Right hindlimb (tissue), 1 donor: ENCODE measurements at places on chromosomes 16 and 17.

DNA sequence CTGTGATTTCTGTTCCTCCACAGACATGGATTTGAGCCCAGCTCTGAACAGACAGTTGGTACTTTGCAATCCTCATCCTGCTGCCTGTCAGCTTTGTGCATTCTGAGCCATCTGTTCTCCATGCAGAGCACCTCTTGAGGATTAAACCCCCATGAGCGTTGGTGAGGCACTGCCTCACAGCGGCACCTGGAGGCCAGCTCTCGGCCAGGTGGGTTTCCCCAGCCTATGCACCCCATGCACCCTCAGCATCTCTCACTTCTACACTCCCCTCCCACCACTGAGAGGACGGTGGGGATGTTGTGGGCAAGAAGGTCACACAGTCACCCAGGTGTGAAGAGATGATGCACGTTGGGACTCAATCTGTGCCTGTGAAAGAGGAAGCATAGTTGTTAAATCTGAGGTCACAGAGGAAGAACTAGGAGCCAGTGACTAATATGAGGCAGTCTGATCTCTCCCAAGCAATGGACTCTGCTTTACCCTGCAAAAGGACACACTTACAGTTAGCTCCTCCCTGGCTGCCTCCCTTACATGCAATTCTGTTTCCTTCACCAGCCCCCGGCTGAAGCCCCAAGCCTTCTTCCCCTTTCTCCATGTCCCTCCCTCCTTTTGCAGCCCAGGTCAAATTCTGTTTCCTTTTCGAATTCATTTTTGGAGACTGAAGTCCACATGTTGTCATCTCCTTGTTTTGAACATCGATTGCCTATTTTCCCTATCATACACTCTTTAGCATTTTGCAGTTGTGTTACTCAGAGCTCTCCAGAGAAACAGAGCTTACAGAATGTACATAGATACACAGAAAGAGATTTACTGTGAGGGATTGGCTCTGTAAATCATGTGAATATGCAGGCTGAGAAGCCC is 58.5 kb downstream of the HS3ST3B1 start:
- no peak for DNase-seq

GRCh38 chr17:46191322-46192188 is 1.7 kb downstream of the KANSL1 start:
- DNase-seq = peak; percentile 51

GRCh38 chr16:89113661-89114060 is 20.0 kb downstream of the ACSF3 start:
- DNase-seq = no peak

DNA sequence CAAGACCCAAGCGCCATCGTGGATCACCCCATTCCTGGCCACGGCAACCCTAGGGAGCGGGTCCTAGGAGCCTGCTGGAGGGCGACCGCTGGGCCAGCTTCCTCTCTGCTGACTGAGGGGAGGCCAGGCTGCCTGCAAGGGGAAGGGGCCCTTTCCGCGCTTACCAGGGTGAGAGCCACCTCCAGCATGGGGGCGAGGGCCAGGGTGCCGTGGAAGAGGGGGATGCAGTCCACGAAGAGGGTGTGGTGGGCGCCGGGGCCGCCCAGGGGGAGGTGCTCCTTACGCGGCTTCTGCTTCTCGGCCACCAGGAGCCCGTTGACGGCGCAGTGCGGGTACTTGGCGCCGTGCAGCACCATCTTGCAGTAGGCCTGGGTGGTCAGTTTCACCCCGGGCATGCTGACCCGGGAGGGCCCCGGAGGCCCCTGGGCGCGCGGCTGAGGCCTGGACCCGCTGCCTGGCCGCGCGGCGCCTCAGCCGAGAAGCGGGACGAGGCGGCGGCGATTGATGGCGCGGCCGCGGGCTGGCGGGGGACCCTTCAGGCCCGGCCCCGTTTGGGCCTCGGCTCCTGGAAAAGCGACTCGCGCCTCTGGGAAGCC is 345 bp downstream of the EMC8 start:
- peak; percentile 50 for DNase-seq

GRCh38 chr16:10231563-10231962 is 49.3 kb upstream of the GRIN2A start:
- DNase-seq = no peak

GRCh38 chr17:28579526-28579925 is 2.8 kb upstream of the ALDOC start:
- no peak for DNase-seq

GRCh38 chr17:29007860-29008455 is 2.1 kb upstream of the SEZ6 start:
- no peak for DNase-seq

DNA sequence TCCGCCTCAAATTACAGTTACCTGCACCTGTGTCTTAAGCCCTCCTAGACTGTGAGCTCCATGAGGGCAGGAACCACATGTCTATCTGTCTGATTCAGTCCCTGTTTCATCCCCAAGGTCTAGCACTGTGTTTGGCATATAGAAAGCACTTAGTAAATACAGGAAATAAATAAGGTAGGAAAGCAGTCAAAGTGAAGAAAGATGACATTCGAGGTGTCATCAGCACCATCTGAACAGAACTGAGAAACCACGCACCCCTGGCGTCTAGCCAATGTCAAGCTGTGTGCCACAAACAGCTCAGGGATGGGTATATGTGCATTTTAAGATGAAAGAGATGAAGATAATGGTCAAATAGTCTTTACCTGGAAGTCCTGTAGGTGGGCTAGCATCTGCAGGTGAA is 79.6 kb upstream of the ATP2A3 start:
- no peak for DNase-seq

DNA sequence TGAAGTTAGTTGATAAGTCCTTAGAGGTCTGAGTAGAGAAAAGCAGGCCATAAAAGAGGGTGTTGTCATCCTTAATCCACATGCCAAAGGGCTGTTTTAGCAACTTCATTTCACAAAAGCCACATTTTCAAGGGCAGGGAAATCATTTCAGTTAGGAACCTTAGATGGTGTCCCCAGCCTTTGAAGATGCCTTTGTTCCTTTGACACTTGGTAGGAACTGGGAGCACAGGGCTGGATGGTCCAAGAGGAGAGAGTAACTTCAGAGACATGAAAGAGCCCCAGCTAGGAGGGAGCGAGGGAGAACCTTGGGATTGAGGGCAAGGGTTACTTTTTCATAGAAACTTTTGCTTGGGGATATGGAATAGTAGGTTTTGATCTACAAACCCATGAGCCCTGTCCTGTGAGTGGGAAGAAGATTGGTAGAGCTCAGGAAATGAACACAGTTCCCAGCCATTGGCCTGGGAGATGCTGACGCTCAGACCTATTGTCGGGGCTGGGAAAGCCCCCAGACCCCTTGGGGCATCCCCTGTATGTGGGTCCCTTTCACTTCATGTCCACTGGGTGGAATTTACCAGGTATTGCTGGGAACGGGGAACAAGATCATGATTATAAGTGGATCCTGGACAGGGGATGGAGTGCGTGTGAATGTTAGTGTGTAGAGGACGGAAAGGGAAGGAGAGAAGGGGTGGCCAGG is 18.9 kb downstream of the MSI2 start:
- DNase-seq = no peak

- no peak for DNase-seq
Measured at GRCh38 chr17:47980541-47980940, 9.6 kb downstream of the CDK5RAP3 start.

DNA sequence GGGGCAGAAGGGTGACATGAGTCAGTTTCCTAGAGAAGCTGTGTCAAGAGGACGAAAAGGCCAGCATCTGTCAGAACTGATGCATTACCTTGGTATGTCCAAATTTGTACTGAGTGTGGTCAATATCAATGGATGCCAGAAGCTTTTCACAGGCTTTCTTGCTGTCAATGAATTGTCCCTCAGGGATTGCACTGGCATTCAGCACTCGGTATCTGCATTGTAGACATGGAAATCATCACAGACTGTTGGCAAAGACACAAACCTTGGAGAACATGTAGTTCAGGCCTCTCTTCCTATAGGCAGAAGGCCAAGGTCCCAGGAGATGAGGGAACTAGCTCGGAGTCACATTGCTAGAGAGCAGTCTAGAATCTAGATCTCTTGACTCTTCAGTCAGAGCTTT is 16.6 kb downstream of the MYH3 start:
- no peak for DNase-seq

DNA sequence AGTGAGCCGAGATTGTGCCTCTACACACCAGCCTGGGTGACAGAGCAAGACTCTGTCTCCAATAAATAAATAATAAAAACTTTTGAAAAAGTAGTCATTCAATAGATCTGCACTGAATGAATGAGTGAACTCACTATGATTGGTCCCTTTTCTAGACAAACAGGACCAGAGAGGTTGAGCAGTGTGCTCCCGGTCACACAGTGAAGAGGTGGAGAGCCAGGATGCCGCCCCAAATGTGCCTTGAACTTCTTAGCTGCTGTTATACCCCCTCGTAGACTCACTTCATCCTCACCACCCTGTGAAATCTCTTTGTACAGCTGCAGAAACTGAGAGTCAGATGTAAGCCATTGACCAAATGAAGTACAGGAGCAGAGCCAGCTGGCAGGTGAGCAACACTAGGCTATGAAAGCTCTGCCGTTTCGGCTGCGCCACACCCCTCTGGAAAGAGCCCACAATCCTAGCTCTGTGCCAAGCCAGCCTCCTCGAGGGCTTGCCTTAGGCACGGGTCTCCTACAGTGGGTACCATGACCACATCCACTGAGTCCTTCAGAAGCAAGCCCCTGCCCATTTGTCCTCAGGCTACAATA is 7.8 kb upstream of the KIAA0513 start:
- DNase-seq = no peak

- DNase-seq = no peak
Measured at GRCh38 chr16:29765167-29766032, 12.7 kb upstream of the ZG16 start.

DNA sequence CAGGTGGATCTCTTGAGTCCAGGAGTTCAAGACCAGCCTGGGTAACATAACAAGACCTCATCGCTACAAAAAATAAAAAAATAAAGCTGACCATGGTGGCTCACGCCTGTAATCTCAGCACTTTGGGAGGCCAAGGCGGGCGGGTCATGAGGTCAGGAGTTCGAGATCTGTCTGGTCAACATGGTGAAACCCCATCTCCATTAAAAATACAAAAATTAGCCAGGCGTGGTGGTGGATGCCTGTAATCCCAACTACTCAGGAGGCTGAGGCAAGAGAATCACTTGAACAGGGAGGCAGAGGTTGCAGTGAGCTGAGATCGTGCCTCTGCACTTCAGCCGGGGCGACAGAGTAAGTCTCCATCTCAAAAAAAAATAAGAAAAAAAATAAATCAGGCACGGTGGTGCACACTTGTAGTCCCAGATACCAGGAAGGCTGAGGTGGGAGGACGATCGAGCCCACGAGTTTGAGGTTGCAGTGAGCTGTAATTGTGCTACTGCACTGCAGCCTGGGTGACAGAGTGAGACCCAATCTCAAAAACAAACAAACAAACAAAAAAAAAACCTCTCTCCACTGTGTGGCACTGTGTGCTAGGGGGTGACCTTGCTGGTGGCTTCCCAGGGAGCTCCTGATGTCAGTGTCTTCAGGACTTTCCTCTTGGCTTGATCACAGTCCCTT is 19.8 kb upstream of the MAPK3 start:
- no peak for DNase-seq

GRCh38 chr17:6488008-6488539 is 43.8 kb downstream of the PIMREG start:
- no peak for DNase-seq

GRCh38 chr17:81386646-81387099 is 8.6 kb upstream of the BAHCC1 start:
- peak; percentile 76 for DNase-seq

DNA sequence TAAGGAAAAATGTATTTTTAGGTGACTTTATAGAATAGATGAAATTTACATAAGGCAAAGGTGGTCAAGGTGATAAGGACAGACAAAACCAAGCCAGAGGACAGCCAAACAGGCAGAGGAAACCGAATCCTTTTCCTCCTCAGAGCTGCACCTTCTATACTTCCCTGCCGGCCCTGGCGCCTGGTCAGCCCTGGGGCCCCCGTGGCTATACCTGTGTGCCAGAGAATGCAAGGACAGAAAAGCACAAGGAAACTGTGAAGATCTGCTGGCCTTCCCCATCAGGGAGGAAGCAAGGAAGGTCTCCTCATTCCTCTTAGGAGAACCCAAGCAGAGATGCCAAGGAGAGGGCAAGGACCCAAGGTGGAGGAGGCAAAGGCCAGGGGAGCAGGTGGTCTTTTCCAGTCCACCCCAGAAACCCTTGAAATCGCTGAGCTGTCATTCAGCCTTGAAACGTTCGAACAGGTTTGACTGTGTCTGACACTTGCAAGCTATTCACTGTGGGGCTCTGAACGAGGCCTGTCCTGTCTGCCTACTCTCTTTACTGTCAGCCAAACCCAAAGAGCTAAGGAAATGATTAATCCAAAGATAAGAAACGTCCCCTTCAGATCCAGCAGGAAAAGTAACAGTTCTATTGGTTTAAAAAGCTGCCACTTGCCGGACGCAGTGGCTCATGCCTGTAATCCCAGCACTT is 114.4 kb downstream of the XYLT1 start:
- no peak for DNase-seq

GRCh38 chr16:75116081-75116910 is at the start of gene LDHD:
LDHD (minus strand) TSS chr16:75116780; CDS start chr16:75116720, 60 bp downstream.
- no peak for DNase-seq
